ENCODE measurements at places on chromosomes 1 and 21.

GRCh38 chr1:222454782-222455181 lies 93.1 kb downstream of the HHIPL2 start:
- DNase-seq: no peak

DNA sequence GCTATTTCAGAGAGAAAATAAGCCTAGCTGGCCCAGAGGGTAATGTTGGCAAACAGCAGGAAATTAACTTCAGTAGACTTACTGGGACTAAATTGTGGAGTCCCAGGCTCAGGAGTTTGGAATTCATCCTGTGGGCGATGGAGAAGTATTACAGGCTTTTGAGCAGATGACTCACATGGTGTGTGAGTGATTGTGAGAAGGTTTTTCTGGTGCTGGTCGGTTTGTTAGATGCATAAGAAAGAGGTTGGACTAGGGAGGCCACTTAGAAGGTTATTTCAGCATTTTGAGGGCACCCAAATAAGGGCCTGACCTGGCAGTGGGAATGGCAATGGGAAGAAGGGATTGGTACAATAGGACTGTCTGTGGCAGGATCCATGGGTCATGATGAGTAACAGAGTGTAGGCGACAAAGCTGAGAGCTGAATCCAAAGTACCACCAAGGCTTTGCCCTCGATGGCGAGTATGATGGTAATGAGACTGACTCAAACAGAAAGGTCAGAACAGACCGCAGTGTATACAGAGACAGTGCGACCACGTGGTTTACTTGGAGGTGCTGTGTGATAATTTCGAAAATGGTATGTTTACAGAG lies 69.2 kb upstream of the KIF26B start:
- no peak for DNase-seq

- DNase-seq: no peak
Measured at GRCh38 chr1:44694863-44695478, 20.5 kb downstream of the ARMH1 start.

DNA sequence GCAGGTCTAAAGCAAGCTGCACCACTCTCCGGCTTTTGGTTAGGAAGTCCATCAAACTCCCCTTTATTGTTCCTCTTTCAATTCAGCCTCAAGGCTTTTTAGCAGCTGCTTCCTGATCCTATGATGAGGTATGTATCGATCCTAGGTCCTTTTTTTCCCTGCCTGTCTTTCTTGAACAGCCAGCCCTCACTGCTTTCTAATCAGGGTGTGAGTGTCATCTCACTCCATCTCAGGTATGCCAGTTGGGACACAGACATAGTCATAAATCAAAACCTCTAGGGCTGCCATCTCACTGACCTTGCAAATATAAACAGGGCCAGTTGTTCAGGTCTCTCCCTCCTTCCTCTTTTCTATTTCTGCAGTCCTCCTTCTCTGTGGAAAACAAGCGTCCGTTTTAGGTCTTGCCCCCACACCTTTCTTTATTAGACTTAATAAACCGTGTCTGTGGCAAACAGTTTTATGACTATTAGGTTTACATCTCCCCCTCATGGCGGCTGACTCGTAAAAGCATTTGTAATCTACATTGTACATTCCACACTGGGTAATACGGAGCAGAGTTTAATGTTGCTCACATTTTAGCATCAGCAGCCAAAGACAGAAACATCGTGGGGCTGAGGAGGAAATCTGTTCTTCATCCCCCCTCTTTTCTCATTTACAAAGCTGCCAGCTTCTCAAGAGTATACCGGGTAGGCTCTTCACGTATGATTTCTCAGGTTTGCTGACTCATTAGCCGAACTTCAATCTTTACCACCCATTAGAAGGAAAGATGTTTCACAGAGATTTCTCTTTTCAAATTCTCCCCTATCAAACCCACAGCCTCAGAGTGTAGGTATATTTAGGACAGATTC lies 11.6 kb downstream of the STYXL2 start:
- no peak for DNase-seq

- no peak for DNase-seq
Measured at GRCh38 chr1:160080381-160081100, 797 bp upstream of the KCNJ9 start.

- no peak for DNase-seq
Measured at GRCh38 chr1:17683598-17683997, 71.5 kb upstream of the ACTL8 start.

- no peak for DNase-seq
Measured at GRCh38 chr1:187928288-187928687, 1099.5 kb downstream of the PLA2G4A start.

DNA sequence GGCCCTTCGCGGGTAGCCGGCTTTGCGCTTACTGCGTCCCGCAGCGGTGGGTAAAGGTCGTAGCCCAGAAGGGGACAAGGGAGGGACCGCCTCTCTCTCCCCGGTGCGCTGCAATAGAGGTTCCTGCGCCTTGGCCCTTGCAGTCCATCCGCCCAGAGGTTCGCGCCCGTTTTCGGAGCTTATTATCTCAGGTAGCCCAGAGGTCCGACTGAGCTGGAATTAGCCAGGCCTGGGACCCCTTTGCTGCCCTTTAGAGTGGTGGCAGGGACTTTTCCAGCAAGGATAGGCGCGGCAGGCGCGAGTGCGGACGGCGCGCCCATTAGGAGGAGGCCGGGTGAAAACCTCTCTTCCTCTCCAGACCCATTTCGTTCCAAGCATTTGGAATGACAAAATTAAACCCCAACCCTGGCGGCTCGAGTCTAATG lies 5.0 kb downstream of the LHX4 start:
- DNase-seq: no peak

DNA sequence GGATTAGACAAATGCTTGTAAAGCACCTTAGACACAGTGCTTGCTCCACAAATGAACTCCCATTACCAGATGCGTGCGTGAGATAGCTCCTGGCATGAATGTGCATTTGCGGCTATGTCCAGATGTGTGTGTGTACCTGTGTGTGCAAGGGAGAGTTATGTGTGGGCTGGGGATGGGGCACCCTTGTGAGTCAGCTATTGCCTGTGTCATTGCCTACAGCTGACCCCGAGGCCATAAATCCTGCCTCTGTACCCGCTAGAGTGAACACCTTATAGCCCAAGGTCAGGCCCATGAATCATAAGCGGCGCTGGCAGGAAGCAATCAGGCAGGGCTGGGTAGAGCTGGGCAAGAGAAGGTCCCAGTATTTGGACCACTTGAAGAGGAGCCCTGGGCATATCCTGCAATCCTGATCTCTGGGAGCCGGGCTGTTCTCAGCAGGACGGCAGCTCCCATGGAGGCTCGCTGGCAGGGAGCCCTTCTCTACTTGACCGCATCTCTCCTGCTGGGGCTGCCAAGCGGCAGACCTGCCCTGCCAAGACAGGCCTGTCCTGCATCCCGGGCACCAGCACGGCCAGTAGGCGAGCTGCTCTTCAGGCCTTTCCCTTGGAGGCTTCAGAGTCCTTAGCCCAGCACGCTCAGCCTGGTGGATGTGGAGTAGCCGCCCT lies 86.4 kb downstream of the TMEM53 start:
- DNase-seq: no peak

DNA sequence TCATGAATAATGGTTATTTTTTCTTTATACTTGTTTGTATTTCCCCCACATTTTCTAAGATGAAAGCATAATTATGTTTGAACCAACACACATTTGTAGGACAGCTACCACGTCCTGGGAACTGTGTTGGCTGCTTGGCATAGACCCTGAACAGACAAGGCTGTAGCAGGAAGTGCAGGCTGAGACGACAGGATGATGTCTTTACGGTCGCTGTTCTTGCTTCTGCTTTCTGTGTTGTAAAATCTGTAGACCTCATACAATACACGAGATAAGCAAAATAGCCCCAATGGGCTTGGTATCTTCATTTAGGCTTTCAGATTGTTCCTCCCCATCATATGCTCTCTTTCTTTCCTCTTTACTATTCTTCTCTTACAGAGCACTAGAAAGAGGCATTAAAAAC lies 23.3 kb upstream of the OTUD3 start:
- no peak for DNase-seq

- no peak for DNase-seq
Measured at GRCh38 chr1:58183286-58183685, 363.2 kb downstream of the OMA1 start.

GRCh38 chr1:161738627-161739287 lies 10.8 kb upstream of the DUSP12 start:
- peak; percentile 21 for DNase-seq

DNA sequence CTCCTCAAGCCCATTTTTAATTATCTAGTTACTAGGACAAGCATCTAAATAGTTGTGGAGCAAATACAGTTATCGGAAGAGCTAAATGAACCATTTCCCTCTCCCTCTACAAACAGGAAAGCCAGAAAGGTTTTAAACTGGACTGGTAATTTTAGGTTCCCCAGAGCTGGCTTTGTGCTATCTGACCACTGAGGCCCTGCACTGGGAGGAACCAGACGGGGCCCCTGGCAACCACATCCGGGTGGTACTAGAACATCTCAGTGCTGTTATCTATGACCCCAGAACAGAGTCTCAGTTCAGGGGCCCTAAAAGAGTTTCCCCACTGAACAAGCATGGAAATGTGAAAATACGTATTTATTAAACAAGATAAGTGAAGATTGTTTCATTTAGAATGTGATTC lies 7.7 kb upstream of the RSPH1 start:
- DNase-seq: no peak

GRCh38 chr1:182684116-182684828 lies at the start of gene RGS8:
Gene RGS8 (minus strand): TSS chr1:182684587. CDS start chr1:182669649, 14,938 bp downstream.
- DNase-seq: no peak

Measured in NCI-H446 (cell line).